ENCODE measurements at places on chromosomes 3 and 15. TPM values are rescaled to one million over a fixed set of nuclear protein-coding genes. Genes with fewer than 3 reads are reported as not detected.

DNA sequence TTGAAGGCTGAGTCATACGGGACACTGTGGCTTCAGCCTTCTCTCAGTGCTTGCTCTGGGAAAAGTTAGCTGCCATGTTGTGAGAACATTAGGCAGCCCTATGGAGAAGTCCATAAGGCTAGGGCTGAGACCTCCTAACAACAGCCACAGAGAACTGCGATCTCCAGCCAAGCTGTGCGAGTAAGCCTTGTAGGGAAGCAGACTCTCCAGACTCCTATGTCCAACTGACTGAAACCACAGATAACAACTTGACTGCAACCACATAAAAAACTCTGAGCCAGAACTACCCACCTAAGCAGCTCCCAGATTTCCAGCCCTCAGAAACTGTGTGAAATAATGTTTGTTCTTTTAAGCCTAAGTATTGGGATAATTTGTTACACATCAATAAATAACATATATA is 40.7 kb downstream of the DENND6A start:
- H3K27ac ChIP-seq: no peak overlapping the region
- no peak overlapping the region for H3K4me3 ChIP-seq
- H3K27me3 ChIP-seq: no peaks in the 10 kb centered on the region
- H3K36me3 ChIP-seq: no peaks in the 10 kb centered on the region
- DNase-seq: no peak
- no peaks in the 10 kb centered on the region for H3K4me1 ChIP-seq

- H3K36me3 ChIP-seq: no peaks in the 10 kb centered on the region
- no peak overlapping the region for H3K4me3 ChIP-seq
- H3K4me1 ChIP-seq: peaks cover 23% of the 10 kb centered on the region
- DNase-seq: no peak
- H3K27me3 ChIP-seq: no peaks in the 10 kb centered on the region
- H3K27ac ChIP-seq: no peak overlapping the region
Observed at GRCh38 chr3:50243543-50243895, 7.5 kb downstream of the GNAI2 start.

- H3K36me3 ChIP-seq: no peaks in the 10 kb centered on the region
- no peaks in the 10 kb centered on the region for H3K4me1 ChIP-seq
- DNase-seq: no peak
- H3K27me3 ChIP-seq: no peaks in the 10 kb centered on the region
- H3K27ac ChIP-seq: no peak overlapping the region
Observed at GRCh38 chr3:45693941-45694521, 4.8 kb downstream of the SACM1L start.

DNA sequence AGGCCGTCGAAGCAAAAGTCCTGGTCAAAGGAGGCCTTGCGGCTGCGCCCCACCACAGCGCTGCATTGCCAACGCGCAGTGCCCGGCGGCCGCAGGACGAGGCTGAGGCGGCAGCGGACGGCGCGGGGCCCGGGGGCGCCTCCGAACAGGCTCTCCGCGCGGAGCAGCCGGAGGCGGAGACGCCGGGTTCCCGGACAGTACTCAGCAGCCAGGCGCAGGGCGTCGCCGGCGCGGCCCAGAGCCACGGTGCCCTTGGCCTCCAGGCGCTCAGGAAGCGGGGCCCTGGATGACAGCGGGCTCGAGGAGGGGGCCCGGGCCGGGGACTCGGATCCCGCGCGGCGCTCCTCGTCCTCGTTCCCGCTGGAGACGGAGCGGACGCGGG is 1.1 kb downstream of the C2CD4B start:
- DNase-seq: peak; percentile 34
- peak overlapping the region; percentile 44 for H3K4me3 ChIP-seq
- no peak overlapping the region for H3K27ac ChIP-seq

- DNase-seq: no peak
- no peak overlapping the region for H3K4me3 ChIP-seq
- H3K27me3 ChIP-seq: no peaks in the 10 kb centered on the region
- no peaks in the 10 kb centered on the region for H3K36me3 ChIP-seq
Observed at GRCh38 chr3:10352146-10352911, 31.4 kb upstream of the SEC13 start.

- H3K4me1 ChIP-seq: no peaks in the 10 kb centered on the region
- no peaks in the 10 kb centered on the region for H3K36me3 ChIP-seq
- DNase-seq: no peak
- no peak overlapping the region for H3K27ac ChIP-seq
- H3K27me3 ChIP-seq: no peaks in the 10 kb centered on the region
- no peak overlapping the region for H3K4me3 ChIP-seq
Observed at GRCh38 chr3:192597506-192597905, 129.8 kb downstream of the FGF12 start.

DNA sequence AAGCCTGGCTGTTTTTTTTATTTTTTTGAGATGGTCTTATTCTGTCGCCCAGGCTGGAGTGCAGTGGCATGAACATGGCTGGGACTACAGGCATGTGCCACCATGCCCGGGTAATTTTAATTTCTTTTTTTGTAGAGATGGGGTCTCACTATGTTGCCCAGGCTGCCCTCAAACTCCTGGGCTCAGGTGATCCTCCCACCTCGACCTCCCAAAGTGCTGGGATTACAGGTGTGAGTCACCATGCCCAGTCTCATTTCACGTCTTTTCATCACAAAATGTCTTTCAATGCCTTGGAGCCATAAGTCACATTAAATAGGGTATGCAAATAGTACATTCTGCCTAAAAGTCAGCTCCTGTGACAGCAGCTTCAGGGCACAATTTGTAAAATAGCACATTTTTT is 52.8 kb downstream of the SOX2 start:
- no peak overlapping the region for H3K4me3 ChIP-seq
- DNase-seq: no peak
- no peaks in the 10 kb centered on the region for H3K27me3 ChIP-seq
- H3K4me1 ChIP-seq: no peaks in the 10 kb centered on the region
- no peak overlapping the region for H3K27ac ChIP-seq

The ITIH1 gene
- total RNA-seq: not detected

The KNG1 gene
- total RNA-seq: not detected
